Stimulated activated CD4-positive, alpha-beta T cell treated with anti-CD3 and anti-CD28 coated beads, TNF-alpha, amount 100 ng/mL, for 48 hours (primary cell): ENCODE measurements at places on chromosomes 12 and 14.
A peak's percentile ranks its signal among the peaks of the same experiment; 100 is the strongest.

GRCh38 chr12:12004524-12004923 lies 66.2 kb upstream of the BCL2L14 start:
- no peak for DNase-seq

DNA sequence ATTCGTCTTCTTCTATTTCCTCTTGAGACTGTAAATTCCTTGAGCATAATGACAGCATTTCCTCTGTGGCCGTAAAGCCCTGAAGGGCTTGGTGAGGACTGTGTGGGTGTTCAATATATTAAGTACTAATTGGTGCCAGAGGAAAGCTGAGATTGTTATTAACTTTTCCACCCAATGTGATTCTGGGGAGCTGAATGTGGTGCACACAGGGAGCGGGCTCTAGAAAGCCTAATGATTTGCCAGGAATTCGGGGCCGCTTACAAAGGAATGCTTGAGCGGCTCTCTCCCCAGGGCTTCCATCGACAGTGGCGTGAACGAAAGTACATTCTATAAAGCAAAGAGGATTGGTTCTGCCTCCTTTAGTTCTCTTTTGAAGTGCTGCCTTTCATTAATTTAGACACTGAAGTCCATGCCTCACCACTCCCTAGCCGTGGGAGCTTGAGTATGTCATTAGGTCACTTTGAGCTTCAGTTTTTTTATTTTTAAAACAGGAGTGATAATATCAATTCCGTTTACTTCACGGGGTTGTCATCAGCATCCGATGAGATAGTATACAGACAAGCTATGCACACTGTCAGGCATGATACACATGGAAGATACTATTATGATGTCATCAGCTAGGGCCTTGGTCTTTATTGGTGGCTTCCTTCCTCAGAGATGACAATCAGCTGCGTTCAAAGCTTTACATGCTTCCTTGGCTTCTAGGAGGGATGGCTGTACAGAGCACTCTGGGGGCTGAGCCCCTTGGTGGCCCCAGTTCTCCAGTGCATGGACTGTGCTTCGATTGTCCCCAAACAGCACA lies 11.0 kb upstream of the GSG1 start:
- no peak for DNase-seq

GRCh38 chr14:71726580-71727021 lies 205.6 kb upstream of the RGS6 start:
- DNase-seq: no peak

DNA sequence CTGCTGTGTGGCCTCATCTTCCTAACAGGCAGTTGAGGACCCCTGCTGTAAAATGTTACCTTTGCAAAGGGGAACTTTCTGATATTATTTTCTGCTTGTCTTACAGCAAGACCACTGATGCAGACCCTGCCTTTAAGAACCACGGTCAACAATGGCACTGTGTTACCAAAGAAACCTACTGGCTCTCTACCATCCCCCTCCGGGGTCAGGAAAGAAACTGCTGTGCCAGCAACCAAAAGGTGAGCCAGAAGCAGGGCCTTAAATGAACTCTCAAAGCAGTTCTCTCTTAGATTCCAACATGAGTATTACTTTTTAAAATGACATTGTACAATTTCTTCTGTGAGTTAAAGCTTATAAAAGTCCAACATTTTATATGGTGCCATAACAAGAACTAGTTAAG lies 72.2 kb downstream of the EML1 start:
- DNase-seq: no peak

DNA sequence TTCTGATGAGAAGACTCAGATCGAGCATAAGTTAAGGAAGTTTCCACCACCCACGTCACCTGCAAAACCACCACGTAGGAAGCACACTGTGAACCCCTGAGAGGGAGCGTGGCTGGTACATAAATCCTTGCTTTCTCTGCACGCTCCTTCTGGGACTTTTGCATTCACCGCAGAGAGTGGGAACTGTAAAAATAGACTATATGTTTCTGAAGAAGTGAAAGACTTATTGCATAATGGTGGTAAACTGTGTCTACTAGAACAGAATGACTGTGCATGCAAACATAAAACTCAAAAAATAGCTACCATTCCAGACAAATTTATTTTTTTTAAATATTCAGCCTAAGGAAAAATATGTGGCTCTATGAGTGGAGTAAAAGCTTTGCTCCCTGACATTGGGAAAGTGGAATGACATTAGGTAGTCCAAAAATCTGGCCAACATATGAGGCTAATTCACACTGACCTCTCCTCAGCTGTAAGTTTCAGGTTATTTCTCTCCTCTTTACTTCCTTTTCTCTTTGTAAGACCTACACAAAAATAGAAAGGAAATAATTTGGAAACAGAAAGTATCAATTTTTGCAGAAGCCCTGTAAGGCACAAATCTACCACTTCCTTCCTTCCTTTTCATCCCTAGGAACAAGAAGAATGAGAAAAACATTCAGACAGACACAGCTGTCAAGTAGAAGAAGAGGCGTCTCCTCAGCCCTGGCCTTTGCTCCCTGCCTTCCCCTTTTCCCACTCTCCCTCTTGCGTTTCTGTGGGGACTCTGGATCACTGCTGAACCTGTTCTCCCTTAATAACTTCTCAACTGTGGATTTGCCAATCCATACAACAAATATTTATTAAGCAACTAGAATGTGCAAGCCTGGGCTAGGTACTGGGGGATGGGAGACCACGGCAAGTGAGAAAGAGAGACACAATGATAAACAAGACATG lies 264.3 kb upstream of the FOXN3 start:
- peak; percentile 53 for DNase-seq

DNA sequence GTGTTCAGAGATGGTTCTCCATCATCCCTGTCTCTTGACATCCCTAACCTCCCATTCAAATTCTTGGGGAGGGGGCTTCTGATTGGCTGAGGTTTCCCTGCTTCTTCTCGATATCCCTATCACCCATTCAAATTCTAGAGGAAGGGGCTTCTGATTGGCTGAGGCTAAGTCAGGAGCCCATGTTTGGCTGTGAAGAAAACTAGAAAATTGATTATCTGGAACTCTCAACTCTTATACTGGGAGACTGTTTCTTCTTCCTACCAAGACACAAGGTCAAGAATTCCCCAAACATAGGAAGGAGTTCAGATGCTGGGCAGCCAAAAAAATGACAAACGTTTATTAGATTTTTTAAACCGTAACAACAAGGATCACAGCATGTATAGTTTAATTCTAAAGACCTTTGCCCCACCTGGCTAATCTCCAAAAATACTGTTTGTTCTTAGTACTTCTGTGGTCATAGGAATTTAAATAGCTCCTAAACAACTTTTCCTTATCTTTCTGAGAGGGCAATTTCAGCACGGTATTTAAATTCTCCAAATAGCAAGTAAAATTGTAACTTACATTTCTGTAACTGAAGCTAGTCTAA lies 26.4 kb downstream of the SPIC start:
- no peak for DNase-seq

GRCh38 chr12:70664465-70664881 lies 27.2 kb upstream of the PTPRB start:
- no peak for DNase-seq
